Epithelial cell of prostate (primary cell): ENCODE measurements at places on chromosomes 4 and X.

- DNase-seq: no peak
These were observed 756.1 kb downstream of the SH3BGRL start for GRCh38 chrX:81957900-81958545.

DNA sequence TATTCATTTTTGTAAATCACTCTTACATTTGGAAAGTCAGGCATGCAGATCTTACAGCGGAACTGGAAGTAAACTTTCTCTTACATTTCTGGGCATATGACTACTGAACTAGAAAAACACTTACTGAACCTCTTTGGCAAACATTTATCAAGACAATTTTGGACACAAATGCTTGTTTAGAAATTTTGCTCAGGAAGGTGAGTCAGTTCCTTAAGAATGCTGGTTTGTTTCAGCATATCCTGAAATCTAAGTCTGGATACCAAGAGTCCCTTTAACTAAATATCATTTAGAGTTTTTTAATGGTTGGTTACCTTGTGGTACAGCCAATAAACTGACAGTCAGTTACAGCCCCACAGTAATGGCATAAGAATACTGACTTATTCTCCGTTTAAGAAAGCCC lies 15.0 kb downstream of the SHISA3 start:
- no peak for DNase-seq

DNA sequence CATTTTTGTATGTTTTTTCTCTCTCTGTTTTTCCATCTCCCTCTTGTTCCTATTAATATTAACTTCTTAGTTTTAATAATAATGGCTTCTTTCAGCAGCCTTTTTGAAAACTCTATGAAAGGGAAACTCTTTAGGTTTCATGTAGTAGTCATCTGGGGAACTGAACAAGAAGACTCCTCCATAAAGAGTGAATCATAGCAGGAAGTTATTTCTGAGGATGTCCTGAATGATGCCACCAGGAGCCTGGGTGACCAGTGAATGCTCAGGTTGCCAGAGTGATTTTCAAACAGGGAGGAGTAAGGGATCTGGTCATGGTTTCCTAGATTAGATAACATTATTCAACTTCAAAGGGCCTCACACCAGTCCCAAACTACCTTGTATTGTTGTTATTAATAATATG lies 212.8 kb upstream of the PDE5A start:
- no peak for DNase-seq

- no peak for DNase-seq
These were observed 33.6 kb downstream of the FAM193A start for GRCh38 chr4:2570036-2570435.

GRCh38 chrX:74525116-74525515 lies 89.3 kb downstream of the RLIM start:
- DNase-seq: no peak

DNA sequence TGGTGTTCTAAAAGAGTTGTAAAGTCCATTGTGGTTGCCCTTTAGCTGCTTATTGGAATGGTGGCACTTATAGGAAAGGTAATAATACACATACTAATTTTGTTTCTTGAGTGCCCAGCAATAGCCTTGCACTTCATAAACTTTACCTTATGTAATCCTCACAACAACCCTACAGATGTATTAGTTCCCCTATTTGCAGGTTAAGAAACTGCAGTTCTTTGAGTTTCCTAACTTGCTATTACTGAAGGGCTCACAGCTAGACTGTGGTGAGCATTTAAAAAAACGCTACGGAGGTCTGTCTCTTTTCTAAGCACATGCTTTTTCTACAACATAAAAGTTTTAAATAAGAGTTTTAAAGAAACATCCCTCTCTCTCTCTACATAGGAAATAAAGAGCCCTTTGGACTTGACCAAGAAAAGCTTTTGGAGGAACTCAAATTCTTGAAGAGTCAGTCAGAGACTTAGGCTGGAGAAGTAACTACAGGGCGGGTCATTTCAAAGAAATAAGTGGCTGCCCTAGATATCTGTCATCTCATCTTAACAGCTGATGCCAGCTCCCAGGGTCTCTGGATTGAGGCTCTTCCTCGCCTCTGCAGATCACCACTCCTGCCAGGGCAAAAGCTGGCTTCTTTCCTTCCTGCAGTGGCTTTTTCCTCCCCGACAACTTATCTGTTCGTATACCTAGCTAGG lies 42.0 kb upstream of the FBXW7 start:
- DNase-seq: no peak

DNA sequence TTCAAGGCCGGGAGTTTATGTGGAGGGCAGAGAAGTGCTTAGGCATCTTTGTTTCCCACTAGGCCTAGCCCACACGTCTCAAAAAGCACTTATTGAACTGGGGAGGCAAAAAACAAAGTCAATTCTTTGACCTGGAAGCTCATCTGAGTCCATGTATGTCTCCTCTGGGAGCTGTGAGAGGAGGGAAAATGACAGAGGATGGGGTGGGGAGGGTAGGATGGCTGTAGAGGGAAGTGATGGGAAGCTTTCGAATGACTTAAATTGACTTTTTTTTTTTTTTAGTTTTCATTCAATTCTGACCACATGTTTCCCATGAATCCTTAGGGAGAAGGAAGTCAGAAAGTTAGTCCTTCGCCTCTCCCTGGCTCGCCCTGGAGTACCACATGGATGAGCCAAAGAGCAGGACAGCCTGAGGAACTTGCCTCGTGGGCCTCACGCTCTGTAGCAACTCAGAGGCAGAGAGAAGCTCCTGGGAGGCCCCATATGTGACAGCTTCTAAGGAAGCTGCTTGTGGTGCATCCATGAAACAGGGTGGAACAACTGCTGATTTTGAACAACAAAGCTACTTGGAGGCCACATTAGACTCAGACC lies 45.0 kb downstream of the NHSL2 start:
- DNase-seq: no peak

GRCh38 chr4:91729851-91730250 lies 573.9 kb upstream of the GRID2 start:
- DNase-seq: no peak

DNA sequence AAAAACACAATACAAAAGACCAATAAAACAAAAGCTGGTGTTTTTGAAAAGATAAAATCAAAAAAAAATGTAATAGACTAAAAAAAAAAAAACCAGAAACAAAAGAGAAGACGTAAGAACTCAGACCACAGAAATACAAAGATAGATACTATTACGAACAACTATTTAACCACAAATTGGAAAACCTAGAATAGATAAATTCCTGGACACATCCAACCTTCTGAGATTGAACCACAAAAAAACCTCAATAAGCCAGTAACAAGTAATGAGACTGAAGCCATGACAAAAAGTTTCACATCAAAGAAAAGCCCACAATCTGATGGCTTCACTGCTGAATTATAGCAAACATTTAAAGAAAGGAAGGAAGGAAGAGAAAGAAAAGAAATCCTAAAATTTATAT lies 16.2 kb downstream of the RCHY1 start:
- no peak for DNase-seq

GRCh38 chr4:76744241-76744921 lies 153.6 kb downstream of the SOWAHB start:
- no peak for DNase-seq

DNA sequence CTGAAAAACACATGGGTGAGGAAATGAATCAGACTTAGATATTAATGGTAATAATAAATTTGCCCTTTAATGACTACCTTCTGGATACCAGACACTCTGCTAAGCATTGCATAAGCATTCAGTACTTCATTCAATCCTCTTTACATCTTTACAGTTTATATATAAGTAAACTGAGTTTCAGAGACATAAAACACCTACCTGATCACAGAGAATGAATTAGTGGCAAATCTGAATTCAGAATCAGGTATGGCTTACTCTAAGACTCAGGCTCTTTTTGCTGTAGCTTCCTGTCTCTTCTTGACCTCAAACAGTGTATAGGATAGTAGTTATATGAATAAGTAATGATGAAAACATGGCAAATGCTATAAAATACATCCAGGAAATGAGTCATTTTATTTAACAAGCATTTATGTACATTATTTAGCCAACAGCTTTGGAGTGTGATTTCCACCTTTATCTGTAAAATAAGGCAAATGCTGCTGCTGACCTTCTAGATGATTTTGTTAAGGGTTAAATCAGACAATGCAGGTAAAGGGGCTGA lies 83.9 kb downstream of the VEGFC start:
- no peak for DNase-seq

- DNase-seq: no peak
These were observed 35.0 kb downstream of the RFC1 start for GRCh38 chr4:39331191-39331590.

DNA sequence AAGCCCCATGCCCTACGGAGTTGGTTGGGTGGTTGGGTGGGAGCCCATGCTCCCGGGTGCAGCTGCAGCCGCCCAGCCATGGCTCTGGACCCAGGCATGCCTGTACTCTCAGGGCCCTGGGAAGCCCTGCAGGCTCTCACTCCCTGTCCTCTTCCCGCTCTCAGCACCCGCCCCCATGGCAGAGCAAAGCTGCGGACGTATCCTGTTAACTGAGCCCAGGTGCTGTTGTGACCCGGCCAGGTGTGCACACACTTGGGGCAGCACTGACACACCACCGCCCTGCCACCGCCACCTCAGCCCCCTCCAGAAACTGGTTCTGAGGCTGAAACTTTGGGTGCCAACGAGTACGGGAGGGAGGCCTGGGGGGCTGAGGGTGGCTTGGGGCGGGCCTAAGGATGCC lies 40.3 kb downstream of the PPM1K start:
- no peak for DNase-seq

DNA sequence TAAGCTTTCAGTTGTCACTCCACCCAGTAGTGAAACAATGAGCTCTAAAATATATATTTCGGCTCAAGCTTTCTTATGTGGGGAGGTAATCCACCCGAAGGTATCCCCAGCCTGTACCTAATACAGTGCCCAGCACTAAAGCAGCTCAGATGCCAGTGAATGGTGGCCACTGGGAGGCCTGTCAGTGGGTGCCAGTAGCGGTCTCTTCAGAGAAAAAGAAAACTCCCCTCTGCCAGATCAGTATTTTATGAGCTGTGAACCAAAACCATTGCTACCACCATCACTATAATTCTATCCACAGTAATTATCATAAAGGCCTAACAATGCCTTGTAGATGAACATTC lies 835 bp upstream of the NFKB1 start:
- DNase-seq: no peak

- no peak for DNase-seq
These were observed 54.2 kb downstream of the PLAC1 start for GRCh38 chrX:134603806-134604700.

DNA sequence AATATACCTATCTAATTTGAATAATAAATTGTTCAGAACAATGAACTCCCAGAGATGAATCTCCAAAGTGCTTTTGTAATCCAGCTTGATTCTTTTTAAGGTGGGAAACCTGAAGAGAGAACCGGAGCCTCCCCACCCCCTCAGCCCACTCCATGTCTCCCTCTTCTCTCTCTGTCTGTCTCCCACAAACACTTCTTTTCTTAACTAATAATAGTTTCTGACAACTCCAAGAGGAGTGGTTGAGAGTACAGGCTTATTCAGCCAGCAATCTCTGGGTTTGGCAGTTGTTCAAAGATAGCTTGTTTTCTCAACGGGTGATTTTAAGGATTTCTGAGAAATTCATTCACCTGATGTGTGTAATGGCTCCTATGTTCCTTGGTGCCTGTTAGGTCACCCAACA lies 23.4 kb downstream of the PPP4R3C start:
- no peak for DNase-seq

- no peak for DNase-seq
These were observed 116.8 kb downstream of the TENT5D start for GRCh38 chrX:80537096-80537495.

DNA sequence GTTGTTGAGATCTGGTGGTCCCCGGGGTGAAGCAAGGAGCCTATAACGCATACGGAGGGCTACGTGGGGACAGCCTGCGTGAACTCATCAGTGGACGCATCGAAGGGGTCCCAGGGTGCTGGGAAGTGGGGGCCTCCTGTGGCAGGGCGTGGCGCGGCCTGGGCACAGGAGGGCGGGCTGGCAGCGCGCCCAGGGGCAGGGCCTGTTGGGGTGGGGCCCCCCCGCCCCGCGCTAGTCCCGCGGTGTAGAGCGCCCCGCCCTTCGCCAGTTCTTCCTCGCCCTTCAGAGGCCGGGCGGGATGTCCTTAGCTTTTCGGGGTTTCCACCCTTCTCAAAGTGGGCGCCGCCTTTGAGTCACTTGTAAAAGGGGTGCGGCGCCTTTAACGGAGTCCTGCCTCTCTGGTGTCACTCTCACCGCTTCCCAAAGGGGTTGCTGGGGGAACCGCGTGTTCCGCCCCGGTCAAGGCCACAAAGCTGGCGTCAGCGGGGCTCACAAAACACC lies 632 bp downstream of the PLP2 start:
- no peak for DNase-seq

GRCh38 chrX:133413218-133413925 lies 1.9 kb downstream of the GPC4 start:
- DNase-seq: no peak

DNA sequence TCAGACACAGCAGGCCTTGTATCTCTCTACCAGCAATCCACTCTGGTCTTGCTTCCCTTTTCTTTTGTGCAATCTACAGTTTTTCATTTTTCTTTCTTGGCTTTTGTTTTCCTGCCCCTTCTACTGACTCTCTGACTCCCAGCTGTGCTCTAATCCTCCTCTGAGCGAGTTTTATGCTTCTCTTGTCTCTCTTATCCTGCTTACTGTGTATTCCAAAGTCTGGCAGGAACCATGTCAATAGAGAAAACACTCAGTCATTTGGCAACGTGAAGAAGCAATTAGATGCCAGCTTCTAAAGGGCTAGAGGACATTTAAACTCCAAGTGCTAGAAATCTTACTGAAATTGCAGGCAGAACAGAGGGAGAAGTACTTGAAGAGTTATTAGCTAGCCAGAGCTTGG lies 984.6 kb upstream of the TENM3 start:
- no peak for DNase-seq

DNA sequence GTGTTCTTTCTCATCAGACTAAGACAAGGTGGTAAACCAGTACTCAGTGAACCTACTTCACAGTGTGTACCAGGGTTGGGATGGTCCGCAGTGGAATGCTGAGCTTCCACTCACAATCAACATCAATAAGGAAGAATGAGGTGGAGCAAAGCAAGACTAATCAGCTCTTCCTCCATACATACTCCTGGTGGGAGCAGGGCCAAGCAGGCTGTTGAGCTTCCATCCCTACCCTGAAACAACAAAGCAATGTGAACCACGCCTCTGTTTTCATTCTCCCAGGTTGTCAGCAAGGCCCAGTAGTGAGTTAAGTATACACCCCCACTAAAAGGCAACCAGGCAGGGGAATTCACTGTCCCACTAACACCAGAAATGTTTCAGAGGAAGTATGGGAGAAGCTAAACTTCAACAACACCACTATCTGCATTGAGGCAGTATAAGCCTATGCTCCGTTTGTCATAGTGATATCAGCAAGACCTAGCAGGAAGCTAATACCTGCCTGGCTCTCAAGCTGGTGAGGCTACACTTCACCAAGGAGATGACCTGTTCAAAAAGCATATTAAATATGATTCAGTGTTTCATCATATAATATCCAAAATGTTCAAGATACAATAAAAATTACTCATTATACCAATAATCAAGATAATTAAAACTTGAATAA lies 109.5 kb downstream of the DDX60 start:
- no peak for DNase-seq

GRCh38 chrX:49227726-49228125 lies 5.4 kb downstream of the CACNA1F start:
- no peak for DNase-seq

GRCh38 chr4:10732235-10732913 lies 47.8 kb upstream of the CLNK start:
- DNase-seq: no peak
